ENCODE measurements at places on chromosomes 2 and 18. TPM values are rescaled to one million over a fixed set of nuclear protein-coding genes. Genes with fewer than 3 reads are reported as not detected.
A peak's percentile ranks its signal among the peaks of the same experiment; 100 is the strongest.

NGEF gene
- 0.52 TPM for polyA plus RNA-seq

GRCh38 chr2:121561617-121562268 is 31.1 kb downstream of the RNU4ATAC start:
- no peaks in the 10 kb centered on the region for H3K27me3 ChIP-seq
- DNase-seq: peak; percentile 65
- H3K36me3 ChIP-seq: no peaks in the 10 kb centered on the region
- H3K4me1 ChIP-seq: peaks cover 15% of the 10 kb centered on the region

DNA sequence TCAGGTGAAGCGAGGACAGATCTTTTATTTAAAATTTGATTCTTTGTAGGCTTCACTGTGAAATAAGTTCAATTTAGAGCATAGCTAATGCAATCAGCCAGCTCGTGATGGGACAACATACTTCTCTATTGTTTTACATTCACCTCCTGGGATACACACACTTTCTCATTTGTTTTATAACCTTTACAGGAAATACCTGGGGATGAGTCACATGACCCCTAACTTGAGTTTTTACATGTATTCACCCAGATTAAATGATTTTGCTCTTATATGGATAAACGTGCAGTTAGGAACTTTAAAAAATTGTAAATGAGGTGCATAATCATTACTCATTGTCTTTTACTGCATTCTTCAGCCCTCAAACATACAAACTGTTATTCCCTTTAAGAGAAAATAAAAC is 152.1 kb downstream of the NEDD4L start:
- H3K4me1 ChIP-seq: peaks cover 5% of the 10 kb centered on the region
- no peaks in the 10 kb centered on the region for H3K27me3 ChIP-seq
- no peak overlapping the region for H3K4me3 ChIP-seq
- H3K27ac ChIP-seq: no peak overlapping the region

COL4A4 gene
- not detected for polyA plus RNA-seq

All from IMR-90 (cell line).